ENCODE measurements at places on chromosomes 2 and 18.

DNA sequence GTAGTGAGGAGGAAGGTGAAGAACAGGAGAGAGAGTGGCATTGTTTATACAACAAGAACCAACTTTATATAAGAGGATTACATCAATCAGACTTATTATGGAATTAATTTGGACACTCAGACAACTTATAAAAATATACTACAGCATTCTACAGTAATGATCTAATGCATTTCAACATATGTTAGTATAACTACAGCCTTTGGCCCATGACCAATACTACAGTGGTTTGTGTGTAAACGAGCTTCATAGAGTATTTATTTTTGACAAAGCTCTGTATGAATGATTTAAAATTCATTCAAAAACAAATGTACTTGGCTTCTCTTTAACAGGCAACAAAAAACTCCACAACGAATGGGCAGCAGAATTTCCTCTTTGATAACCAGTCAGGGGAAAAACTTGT lies 72.8 kb downstream of the ZNF521 start:
- DNase-seq, result no peak

GRCh38 chr2:169798397-169798717 lies 314 bp upstream of the SSB start:
- DNase-seq, result no peak

DNA sequence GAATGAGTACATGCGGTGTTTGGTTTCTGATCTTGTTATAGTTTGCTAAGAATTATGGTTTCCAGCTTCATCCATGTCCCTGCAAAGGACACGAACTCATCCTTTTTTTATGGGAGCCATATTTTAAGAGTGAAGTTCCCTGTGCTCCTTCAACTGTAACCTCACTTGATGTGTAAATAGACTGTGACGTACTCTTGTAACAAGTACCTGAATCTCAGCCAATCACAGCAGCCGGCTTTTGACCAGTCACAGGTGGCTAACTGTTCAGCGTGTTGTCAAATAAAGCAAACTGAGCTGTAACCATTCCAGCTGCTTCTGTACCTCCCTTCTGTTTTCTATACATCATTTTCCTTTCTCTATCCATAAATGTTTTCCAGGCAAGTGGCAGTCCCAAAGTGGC lies 774.3 kb upstream of the HS6ST1 start:
- DNase-seq, result no peak

GRCh38 chr2:119293900-119294299 lies 70.3 kb downstream of the STEAP3 start:
- no peak for DNase-seq

- DNase-seq, result no peak
Observed at GRCh38 chr18:25326361-25326952, 25.5 kb downstream of the ZNF521 start.

- DNase-seq, result no peak
Observed at GRCh38 chr2:159362816-159363251, 76.3 kb upstream of the WDSUB1 start.

- DNase-seq, result no peak
Observed at GRCh38 chr2:212711856-212712255, 173.3 kb upstream of the ERBB4 start.

- no peak for DNase-seq
Observed at GRCh38 chr18:49768051-49768391, 45.3 kb downstream of the ACAA2 start.

- no peak for DNase-seq
Observed at GRCh38 chr2:158970241-158970751, 1.9 kb downstream of the TANC1 start.

Measured in stimulated activated CD8-positive, alpha-beta memory T cell treated with anti-CD3 and anti-CD28 coated beads, Interleukin-4, amount 100 ng/mL, for 1 hour (primary cell).